HuH-7.5 (cell line): ENCODE measurements at places on chromosomes 2 and 18.
A peak's percentile ranks its signal among the peaks of the same experiment; 100 is the strongest.

- no peak for DNase-seq
Observed at GRCh38 chr2:128354161-128354560, 35.5 kb upstream of the HS6ST1 start.

- DNase-seq, result no peak
Observed at GRCh38 chr2:232492963-232493700, 5.5 kb upstream of the ECEL1 start.

- no peak for DNase-seq
Observed at GRCh38 chr2:196384729-196385128, 213.4 kb upstream of the STK17B start.

DNA sequence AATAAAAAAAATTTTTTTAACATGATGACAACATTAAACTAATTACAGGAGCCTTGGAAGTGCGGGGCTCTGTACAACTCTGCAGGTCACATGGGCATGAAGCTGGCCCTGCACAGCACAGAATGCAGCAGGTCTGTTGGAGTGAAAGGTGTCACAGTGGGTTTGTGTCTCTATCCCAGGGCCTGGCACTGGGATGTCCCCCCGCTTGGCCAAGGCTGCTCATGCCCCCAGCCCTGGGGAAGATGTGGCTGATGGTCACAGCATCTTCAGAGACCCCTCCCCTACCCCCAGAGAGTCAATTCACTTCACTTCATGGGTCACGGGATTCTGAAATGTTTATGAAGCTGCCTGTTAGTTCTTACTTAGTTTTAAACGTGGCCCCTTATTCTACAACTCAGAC, 95.9 kb upstream of the TAF1B start:
- no peak for DNase-seq

DNA sequence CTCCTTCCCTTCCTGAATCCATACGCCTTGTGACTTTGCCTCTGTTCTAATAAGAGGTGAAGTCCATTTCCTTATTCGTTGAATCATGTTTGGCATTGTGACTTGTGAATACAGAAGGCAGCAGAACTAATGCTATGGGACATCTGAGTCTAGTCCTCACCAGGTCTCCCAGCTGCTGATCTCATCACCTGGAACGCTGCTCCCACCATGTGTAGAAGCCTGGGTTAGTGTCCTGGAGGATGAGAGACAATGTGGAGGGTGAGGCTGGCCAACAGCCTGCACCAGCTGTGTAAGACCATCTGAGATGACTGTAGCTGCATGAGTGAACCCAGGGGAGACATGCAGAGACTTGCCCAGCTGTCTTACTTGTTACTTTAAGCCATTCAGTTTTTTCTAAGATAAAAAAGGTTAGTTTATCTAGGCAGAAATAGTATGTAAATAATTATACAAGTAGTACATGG, 3.5 kb upstream of the HAAO start:
- DNase-seq, result no peak

GRCh38 chr2:230863031-230863430, 1.7 kb upstream of the ITM2C start:
- no peak for DNase-seq

DNA sequence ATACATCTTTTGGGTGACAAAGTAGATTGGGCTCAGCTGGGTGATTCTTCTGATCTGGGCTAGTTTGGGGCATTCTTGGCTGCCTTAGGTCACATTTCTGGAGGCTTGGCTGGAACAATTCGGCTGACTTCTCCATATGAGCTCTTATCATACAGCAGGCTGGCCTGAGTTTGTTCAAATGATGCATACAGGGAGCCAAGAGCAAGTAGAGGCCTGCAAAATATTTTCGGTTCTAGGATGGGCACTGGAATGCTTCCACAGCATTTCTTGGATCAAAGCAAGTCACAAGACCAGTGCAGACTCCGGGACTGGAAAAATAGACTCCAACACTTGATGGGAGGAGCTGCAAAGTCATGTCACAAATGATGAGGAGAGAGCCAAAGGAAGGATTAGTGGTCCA, 98.4 kb downstream of the SCG2 start:
- no peak for DNase-seq

GRCh38 chr18:33277431-33277830, 163.1 kb downstream of the CCDC178 start:
- no peak for DNase-seq

GRCh38 chr2:234422273-234422732, 74.6 kb downstream of the ARL4C start:
- peak; percentile 20 for DNase-seq

- DNase-seq, result no peak
Observed at GRCh38 chr2:190979906-190980629, 33.9 kb downstream of the STAT1 start.
